Posterior vena cava (tissue), 2 donors: ENCODE measurements at places on chromosomes 2 and 18. TPM values are rescaled to one million over a fixed set of nuclear protein-coding genes. Genes with fewer than 3 reads are reported as not detected.

DNA sequence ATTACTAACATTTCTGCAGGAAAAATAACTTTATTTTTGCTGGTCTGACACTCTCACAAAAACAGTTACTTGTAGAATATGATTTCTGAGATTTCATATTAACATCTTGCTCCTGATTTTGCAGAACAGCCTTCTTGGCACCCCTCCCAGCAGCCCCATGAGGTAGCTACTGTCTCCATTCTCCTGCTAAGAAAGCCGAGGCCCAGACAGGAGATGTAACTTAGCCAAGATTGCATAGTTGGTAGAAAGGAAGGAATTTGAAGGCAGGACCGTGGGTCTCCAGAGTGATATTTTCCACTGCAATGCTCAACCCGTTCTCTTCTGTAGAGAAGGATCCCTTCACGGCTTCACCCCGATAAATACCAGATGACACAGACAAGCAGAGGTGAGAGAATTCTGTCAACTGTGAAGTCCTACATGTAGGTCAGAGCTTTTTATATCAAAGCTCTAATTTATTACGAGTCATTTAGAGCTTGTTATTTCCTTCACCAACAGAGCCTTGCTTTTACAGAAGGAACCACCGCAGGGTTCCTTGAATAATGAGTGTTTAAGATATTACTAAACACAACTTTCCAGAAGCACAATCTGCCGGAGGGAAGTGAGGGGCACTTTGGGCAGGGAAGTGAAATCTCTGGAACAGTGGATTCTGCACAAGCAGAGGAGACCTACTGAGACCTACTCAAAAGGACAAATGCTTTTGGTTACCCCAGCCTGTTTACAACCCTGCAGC is 48.0 kb upstream of the MYCN start:
- DNase-seq, result no peak

- no peak for DNase-seq
Measured at GRCh38 chr2:135603543-135603942, 72.3 kb downstream of the R3HDM1 start.

GRCh38 chr2:30224151-30224550 is 7.2 kb upstream of the LBH start:
- no peak for DNase-seq

- DNase-seq, result no peak
Measured at GRCh38 chr2:190420801-190421200, 12.6 kb downstream of the MFSD6 start.

GRCh38 chr2:207110310-207110709 is 55.4 kb downstream of the KLF7 start:
- DNase-seq, result no peak

PTPRN gene
- not detected for total RNA-seq

LINC00305 gene
- total RNA-seq, result not detected

RELCH gene
- total RNA-seq, result 29.7 TPM

G6PC2 gene
- 0.14 TPM for total RNA-seq

SUMO1 gene
- 64.2 TPM for total RNA-seq

DNA sequence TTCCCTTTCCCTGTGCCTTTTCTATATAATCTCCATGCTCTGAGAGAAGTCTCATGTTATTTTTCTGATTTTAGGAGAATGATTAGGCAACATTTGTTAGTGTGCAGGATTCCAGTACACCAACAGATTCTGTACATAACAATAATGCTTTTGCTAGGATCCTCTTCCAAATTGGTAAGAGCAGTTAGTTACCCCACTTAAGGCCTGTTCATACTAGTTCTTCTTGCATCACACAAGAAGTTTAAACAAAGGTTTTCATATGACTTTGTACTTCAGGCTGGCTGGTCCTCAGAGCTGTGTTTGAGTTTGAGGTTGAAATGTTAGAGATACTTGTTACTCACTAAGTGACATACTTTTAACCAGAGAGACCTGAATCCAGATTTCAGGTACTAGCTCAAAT is 686.9 kb upstream of the NRXN1 start:
- DNase-seq, result no peak

GRCh38 chr2:40178171-40178778 is 273.6 kb downstream of the SLC8A1 start:
- DNase-seq, result no peak

SPATA3 gene
- not detected for total RNA-seq

RGPD3 gene
- total RNA-seq, result 0.14 TPM

SIGLEC15 gene
- total RNA-seq, result 0.90 TPM

LBX2 gene
- not detected for total RNA-seq

OTOS gene
- total RNA-seq, result not detected

GRCh38 chr2:232652505-232652851 is 19.1 kb downstream of the EFHD1 start:
- no peak for DNase-seq

SGPP2 gene
- total RNA-seq, result not detected

KANSL1L gene
- total RNA-seq, result 25.7 TPM

- DNase-seq, result no peak
Measured at GRCh38 chr2:70608373-70608772, 54.7 kb upstream of the TGFA start.

- DNase-seq, result no peak
Measured at GRCh38 chr2:127259355-127259754, 34.6 kb downstream of the ERCC3 start.

GRCh38 chr2:210503725-210504191 is 27.2 kb upstream of the LANCL1 start:
- no peak for DNase-seq
